Muscle of leg (tissue), 16 donors: ENCODE measurements at places on chromosomes 12 and 14.

DNA sequence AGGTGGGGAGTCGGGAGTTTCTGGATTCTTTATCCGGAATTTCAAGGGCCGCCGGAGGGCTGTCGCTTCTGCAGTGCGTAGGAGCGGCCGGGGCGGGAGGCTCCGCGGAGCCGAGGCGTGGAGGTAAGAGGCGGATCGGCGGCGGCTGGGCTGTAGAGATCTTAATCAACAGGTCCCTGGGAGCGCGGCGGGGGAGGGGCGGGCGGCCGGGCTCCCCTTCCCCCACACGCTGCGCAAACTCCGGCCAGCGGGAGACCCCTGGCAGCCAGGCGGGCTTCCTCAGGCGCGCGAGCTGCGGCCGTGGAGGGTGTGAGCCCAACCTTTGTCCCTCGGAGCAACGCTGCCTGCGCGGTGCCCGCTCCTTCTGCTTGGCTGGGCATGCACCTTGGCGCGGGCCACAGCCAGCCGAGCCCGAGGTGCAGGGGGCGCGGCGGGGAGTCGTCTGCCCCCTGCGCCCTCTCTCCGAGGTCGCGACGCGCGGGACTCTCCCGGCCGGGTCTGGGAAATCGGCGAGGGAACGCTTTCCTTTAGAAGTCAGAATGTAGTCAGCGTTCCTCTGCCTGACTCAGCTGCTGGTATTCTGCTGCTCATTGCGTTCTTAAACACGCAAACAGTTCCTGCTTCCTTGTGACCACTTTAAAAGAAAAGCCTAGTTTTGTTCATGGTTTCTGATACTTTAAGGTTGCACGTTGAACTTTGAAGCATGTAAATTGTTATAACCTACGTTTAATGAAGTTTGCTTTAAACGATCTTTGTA lies at the start of gene PALS1:
Gene PALS1, plus strand, starts transcription at position 25 of the 757 bp plus-strand sequence. CDS start 37,736 bp downstream, outside the sequence.
- DNase-seq = peak; percentile 84

DNA sequence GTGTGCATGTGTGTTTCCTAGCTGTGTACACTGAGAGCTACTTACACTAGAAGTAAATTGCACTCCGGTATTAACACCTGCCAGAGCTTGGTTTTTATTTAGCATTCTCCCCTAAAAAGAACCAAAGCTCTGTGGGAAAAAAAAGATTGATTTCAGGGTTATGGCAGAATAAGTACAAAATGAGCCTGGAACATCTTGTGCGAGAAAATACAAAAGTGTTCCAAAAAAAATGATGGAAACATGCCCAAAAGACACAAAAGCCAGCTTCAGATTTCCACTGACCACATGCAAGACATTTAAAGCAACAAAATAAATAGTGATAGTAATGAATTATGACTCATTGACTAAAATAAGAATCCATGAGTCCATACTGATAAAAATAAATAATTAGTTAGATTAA lies 188.3 kb downstream of the GXYLT1 start:
- DNase-seq = peak; percentile 91

- DNase-seq = no peak
Measured at GRCh38 chr14:39474416-39474911, 42.2 kb upstream of the FBXO33 start.

DNA sequence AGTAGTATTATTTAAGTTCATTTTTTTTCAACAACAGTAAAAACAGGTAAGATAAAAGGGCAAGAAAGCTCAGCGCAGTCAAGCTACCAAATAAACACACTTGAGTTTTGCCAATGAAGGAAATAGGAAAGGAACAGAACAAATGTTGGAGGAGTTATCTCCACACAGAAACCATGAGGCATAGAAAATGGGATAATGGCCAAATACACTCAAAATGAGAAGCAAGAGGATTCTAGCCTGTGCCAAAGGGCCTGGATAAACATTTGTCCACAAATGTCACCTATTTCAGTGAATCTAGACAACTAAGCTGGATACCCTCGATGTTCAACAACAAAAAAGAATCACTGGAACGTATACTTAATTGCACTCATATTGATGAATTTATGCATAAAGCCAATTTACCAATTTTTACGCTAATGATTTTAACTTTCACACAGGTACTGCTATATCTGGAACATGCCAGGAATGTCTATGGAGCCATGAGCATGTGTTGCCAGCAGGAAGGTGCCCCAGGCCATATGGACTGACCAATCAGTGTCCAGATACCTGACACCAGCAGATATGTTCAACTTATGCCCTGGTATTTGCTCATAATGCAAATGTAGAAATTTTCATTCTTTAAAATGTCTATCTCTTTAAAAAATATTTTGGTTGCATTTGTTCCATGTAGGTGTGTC lies 21.1 kb downstream of the ST8SIA1 start:
- peak; percentile 67 for DNase-seq

GRCh38 chr14:56331592-56332216 lies 213.5 kb downstream of the PELI2 start:
- peak; percentile 26 for DNase-seq

- no peak for DNase-seq
Measured at GRCh38 chr12:40376533-40377267, 151.9 kb downstream of the LRRK2 start.

DNA sequence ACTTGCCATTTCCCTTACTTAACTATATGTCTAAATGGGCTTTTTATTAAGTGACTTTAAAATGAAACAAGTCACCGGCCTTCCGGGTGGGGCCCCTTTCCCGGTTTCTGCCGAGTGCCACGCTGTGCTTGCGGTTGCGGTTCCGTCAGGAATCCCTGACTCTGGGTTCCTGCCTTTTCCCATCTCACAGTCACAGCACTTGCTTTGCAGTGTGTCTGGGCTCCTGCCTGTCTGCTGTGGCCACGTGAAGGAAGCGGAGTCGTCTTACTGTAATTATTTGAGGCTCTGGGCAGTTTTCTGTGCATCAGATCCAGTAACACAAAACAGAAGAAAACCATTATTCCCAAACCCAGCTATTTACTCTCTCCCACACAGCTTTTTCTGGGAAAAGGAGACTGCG lies 44.0 kb upstream of the FRMD6 start:
- DNase-seq = peak; percentile 82

DNA sequence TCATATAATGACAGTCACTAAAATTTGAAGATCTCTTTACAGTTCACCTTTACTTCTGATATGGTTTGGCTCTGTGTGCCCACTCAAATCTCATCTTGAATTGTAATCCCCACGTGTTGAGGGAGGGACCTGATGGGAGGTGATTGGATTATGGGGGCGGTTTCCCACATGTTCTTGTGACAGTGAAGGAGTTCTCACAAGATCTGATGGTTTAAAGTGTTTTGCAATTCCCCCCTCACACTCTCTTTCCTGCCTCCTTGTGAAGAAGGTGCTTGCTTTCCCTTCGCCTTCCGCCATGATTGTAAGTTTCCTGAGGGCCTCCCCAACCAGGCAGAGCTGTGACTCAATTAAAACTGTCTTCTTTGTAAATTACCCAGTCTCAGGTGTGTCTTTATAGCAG lies 27.3 kb upstream of the CD9 start:
- no peak for DNase-seq

DNA sequence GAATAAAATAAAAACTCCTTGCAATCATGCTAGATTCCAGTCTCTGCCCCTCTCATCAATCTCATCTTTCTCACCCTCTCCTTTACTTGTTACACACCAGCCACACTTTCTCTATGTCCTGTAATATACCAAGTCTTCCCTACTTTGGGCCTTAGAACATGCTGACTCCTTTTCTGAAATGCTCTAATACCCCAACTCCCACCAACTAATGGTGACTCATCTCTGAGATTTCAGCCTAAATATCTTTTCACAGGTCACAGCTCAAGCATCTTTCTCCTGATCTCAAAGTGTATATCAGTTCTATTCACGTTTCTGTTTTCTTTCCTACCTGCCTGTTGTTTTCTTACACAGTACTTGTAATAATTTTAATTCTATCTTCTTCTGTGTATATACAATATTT lies 378.9 kb upstream of the PRICKLE1 start:
- no peak for DNase-seq

DNA sequence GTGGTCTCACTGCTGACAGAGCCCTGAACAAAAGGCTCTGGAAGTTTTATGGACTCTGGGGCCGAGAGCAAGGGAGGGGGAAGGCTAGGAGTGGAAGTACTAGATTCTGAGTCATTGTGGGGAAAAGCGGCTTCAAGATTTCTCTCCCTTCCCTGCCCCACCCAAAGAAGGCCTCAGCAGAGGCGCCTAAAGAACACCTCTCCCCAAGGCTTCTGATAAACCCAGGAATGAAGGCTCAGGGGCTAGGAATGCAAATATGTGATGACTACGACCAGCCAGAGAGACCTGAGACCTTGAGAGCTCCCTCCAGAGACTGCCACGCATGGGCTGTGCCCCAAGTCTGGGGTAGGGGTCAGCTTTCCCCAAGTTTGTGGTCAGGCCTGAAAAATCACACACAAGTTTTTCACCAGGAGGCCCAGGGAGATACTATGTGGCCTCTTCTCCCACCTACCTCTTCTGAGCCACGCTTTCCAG lies 130.7 kb upstream of the HIF1A start:
- no peak for DNase-seq

GRCh38 chr12:109760930-109761921 lies 47.6 kb downstream of the FAM222A start:
- DNase-seq = no peak

DNA sequence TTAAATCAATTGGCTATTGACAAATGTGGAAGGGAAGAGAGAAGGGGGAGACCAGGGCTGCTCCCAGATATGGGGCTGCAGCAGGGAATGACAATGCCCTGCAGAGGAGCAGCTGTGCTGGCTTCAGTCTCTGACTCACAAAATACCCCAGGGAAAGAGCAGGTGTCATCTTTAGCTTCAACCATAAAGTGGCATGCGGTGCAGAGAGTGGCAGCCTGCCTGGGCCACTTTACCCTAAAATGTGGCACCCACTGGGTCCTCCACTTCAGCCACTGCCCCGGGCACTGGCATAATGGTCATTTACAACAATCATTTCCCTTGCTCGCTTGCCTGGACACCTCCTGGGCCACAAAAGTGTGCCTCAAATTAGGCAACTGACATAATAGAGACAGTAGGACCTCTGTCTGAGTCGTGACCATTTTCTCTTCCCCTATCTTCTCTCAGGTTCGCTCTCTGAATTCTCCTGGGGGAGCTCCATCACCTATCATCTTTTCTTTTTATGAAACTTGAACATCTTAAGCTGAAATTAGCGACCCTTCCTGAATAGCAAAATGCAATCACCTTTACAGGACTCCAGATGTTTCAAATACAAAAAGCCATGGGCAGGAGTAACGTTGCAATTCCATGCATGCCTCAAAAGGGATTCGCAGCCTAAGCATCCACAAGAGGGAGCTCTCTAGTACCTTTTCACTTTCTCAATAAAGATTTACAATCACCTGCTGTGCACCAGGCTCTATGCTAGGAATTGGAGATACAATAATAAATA lies 179.9 kb upstream of the ATF7IP start:
- DNase-seq = peak; percentile 71

DNA sequence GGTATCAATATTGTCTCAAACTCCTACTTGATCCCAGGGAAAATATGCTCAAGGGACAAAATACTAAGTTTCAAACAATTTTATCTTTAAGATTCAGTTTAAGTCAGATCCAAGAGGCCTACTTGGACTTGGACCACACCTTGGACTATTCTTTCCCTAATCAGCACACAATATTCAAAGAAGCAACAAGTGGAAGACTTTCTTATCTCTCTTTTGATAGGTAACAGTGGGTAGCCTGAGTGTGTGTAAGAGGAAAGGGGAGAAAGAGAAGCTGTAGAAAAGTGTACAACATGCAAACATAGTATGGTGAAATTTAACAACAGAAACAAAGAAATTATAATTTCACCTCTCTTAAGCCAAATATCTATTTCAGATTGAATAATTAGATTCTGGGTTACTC lies 6.5 kb downstream of the CERS5 start:
- no peak for DNase-seq

DNA sequence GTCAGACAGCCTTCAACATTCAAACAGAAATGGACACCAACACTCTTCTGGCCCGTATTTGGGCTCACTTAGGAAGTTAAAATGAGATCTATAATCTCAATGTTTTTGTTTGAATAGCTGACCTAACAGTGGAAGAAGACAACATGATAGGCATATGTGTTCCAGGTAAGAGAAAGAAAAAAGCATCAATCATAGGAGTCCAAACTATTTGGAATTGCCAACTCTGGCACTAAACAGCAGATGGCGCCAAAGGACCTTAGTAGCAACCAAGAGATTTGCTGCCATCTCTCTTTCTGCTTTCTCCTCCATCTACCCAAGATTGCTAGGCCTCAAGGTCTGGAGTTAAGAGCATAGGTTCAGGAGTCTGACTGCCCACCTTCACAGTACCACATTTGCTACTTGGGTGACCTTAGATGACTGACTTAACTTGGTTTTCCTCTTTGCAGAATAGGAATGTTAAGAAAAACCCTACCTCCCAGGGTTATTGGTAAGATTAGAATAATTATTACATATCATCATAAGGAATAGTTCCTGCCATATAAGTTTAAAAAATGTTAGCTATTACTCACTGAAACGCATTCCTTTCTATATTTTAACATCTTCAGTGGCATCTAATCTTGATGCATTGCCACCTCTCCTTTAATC lies 30.2 kb downstream of the PEX5 start:
- DNase-seq = peak; percentile 79

GRCh38 chr12:75564852-75565251 lies 53.4 kb upstream of the KRR1 start:
- DNase-seq = peak; percentile 90

- DNase-seq = no peak
Measured at GRCh38 chr14:49480979-49481498, 105.1 kb downstream of the RPS29 start.

- DNase-seq = peak; percentile 70
Measured at GRCh38 chr14:21025371-21026273, 761 bp upstream of the NDRG2 start.

GRCh38 chr12:124075841-124076240 lies 102.8 kb downstream of the ZNF664 start:
- no peak for DNase-seq

- no peak for DNase-seq
Measured at GRCh38 chr14:96902004-96902403, 104.8 kb downstream of the VRK1 start.
